Activated CD4-positive, alpha-beta T cell treated with anti-CD3 and anti-CD28 coated beads, Interleukin-2, amount 10 ng/mL, durations not matched to agents 7 days and 5 days (primary cell): ENCODE measurements at places on chromosomes 4 and X. TPM values are rescaled to one million over a fixed set of nuclear protein-coding genes. Genes with fewer than 3 reads are reported as not detected.
A peak's percentile ranks its signal among the peaks of the same experiment; 100 is the strongest.

- no peaks in the 10 kb centered on the region for H3K36me3 ChIP-seq
- H3K4me3 ChIP-seq: no peak overlapping the region
- H3K4me1 ChIP-seq: peaks cover 5% of the 10 kb centered on the region
- H3K27me3 ChIP-seq: no peaks in the 10 kb centered on the region
Observed at GRCh38 chrX:119488749-119489148, 20.5 kb downstream of the SLC25A5 start.

DNA sequence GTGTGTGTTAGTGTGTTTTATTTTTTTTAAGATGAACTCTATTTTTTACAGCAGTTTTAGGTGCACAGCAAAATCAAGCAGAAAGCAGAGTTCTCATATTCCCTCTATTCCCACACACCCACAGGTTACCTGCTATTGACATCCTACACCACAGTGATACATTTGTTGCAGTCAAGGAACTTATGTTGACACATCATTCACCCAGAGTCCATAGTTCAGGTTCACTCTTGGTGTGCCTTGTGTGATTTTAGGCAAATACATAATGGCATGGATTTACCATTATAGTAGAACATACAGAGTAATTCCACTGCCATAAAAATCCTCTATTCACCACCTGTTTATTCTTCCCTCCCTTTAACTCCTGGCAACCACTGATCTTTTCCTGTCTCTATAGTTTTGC, 28.7 kb downstream of the DIAPH2 start:
- no peak for DNase-seq
- H3K27ac ChIP-seq: no peak overlapping the region
- peaks cover 2% of the 10 kb centered on the region for H3K36me3 ChIP-seq

DNA sequence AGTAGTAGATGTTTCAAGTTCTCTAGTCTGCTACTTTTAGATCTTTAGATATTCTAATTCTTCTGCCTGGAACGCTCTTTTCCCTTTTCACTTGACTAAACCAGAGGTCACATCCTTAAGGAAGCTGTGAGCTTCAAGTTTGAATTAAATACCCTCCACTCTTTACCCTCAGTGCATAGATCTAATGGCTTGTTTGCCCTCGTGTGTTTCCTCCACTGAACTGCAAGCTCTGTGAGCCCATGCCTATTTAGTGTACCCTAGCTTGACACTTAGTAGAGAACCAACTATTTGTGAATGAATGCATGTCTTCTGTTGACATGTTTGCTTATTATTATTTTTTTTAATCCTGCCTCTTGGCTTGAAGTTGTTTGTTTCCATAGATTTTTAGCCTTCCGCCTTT, 138.3 kb downstream of the PDE5A start:
- no peak overlapping the region for H3K27ac ChIP-seq
- H3K4me3 ChIP-seq: no peak overlapping the region
- DNase-seq: no peak
- no peaks in the 10 kb centered on the region for H3K4me1 ChIP-seq

DNA sequence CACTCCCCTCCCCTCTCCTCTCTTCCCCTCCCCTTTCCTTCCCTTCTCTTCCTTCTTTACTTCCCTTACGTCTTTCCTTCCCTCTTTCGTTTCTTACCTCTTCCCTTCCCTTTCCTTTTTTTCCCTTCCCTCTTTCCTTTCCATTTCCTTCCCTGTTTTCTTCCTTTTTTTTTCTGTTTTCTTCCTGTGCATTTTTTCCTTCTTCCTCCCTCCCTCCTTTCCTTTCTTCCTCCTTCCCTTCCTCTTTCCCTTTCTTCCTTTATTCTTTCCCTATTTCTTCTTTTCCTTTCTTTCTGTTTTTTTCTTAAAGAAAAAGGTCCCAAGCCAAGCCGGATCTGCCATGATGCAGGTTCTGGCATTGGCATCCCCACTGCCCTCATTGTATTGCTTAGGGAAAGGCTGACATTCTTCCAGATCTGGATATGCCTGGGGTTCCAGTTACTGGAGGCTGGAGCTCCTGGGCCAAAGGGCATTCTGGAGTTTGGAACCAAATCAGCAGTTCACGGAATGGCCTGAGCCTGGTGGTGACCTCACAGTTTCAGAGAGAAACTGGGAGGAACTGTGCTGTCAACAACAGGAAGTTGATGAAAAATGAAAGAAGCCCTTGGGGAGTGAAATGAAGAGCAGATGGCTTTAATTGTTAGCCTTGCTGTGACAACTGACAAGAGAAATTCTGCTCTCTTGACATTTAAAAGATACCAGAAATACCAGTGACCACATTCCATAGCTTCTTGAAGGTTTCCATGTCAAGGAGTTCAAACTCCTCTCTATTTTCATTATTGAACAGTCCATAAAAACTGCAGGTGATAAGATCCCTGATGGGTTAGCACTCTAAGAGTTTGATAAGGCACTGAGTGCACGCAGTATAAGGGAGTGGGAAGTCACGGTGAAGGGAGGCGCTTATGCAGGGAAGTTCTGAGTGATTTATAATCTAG, 622.1 kb downstream of the SPRY1 start:
- peaks cover 15% of the 10 kb centered on the region for H3K4me1 ChIP-seq
- no peaks in the 10 kb centered on the region for H3K27me3 ChIP-seq
- DNase-seq: peak; percentile 8
- H3K36me3 ChIP-seq: no peaks in the 10 kb centered on the region
- peak overlapping the region; percentile 43 for H3K4me3 ChIP-seq
- peak overlapping the region; percentile 85 for H3K27ac ChIP-seq

DNA sequence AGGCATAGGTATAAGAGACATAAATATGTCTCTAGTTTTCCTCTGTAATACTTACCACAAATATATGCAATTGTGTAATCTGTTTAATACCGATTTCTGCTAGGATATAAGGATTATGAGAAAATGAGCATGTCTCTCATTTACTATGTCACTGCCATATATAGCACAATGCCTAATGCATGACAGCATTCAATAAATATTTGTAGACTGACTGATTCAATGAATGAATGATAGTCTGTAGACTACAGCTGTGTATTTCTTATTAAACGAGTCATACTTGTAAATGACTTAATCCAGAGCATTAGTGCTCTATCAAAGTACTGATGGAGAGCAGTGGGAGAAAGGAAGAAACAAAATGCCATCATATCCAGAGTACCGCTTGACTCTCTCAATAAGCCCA, 175.6 kb downstream of the PPP3CA start:
- H3K27me3 ChIP-seq: no peaks in the 10 kb centered on the region
- no peak overlapping the region for H3K27ac ChIP-seq
- no peak overlapping the region for H3K4me3 ChIP-seq
- no peaks in the 10 kb centered on the region for H3K36me3 ChIP-seq
- no peak for DNase-seq

DNA sequence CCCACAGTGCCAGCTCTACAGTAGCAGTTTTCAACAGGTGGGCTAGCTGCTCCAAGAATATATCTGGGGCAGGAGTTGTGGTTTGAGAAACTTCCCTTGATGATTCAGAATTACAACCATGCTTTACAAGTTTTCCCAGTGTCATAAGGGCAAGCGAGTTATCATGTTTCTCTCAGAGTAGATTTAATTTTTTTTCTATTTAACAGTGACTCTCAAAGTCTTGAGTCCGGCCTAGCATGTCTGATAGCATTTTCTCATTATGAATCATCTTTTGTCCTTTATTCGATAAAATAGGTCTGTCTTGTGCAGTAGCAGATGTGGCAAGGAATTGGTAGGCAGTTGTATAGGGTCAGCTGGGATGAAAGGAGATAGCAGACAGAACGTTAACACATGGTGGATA, 62.2 kb upstream of the SPANXD start:
- no peaks in the 10 kb centered on the region for H3K27me3 ChIP-seq
- H3K4me3 ChIP-seq: no peak overlapping the region
- no peaks in the 10 kb centered on the region for H3K4me1 ChIP-seq
- no peak for DNase-seq
- H3K27ac ChIP-seq: no peak overlapping the region
- no peaks in the 10 kb centered on the region for H3K36me3 ChIP-seq

DNA sequence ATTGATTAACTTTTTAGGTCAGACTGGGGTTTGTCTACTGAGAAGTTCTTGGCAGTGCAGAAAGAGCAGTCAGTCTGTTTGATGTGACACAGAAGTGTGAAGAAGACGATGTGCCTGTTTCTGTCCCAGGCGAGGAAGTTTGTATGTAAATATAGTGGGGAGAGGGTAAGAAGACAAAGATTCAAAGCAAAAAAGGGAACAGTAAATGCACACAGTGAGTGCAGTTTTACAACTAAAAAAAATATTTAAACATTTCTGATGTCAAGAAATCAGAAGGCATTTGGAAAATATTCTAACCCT, 264.9 kb downstream of the RAPGEF2 start:
- no peak overlapping the region for H3K27ac ChIP-seq
- H3K36me3 ChIP-seq: peaks cover 3% of the 10 kb centered on the region
- peaks cover 6% of the 10 kb centered on the region for H3K27me3 ChIP-seq
- H3K4me1 ChIP-seq: no peaks in the 10 kb centered on the region
- no peak overlapping the region for H3K4me3 ChIP-seq

GRCh38 chrX:9285342-9285771, 179.5 kb upstream of the TBL1X start:
- no peaks in the 10 kb centered on the region for H3K27me3 ChIP-seq
- H3K4me3 ChIP-seq: no peak overlapping the region
- no peak overlapping the region for H3K27ac ChIP-seq
- no peaks in the 10 kb centered on the region for H3K36me3 ChIP-seq
- H3K4me1 ChIP-seq: peaks cover 26% of the 10 kb centered on the region

BEX1 gene
- total RNA-seq: not detected

TTC29 gene
- total RNA-seq: not detected

F8A3 gene
- total RNA-seq: 37.9 TPM
